Calu3 (cell line): ENCODE measurements at places on chromosomes 1 and 21. TPM values are rescaled to one million over a fixed set of nuclear protein-coding genes. Genes with fewer than 3 reads are reported as not detected.

DNA sequence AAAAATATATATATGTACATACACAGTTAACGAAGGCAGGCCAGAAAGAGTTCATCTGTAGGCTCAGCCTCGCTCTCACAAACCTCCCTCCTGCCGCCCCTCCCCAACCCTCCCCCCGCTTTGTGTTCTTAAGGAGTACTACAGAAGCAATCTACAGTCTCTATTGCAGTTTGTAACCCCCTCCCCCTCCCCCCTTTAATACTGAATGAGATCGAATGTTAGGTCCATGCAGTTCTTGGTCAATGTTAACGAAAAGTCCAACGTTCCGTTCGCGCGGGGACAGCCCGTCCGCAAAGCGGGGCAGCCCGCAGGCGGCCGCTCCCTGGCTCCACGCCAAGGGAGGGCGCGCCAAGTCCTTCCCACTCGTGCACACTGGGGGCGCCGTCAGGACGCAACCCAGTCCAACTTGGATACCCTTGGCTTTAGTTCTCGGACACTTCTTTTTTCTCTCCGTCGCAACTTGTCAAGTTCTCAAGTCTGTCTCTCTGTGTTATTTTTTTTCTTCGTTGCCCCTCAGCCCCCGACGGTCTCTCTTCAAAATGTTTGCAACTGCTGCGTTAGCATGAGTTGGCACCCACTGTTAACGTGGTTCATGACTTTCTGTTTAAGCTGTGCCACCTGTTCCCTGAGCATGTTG, 2.2 kb downstream of the JUN start:
- H3K36me3 ChIP-seq: peaks cover 65% of the 10 kb centered on the region
- peak overlapping the region; percentile 97 for H3K4me3 ChIP-seq
- DNase-seq: peak; percentile 78

DNA sequence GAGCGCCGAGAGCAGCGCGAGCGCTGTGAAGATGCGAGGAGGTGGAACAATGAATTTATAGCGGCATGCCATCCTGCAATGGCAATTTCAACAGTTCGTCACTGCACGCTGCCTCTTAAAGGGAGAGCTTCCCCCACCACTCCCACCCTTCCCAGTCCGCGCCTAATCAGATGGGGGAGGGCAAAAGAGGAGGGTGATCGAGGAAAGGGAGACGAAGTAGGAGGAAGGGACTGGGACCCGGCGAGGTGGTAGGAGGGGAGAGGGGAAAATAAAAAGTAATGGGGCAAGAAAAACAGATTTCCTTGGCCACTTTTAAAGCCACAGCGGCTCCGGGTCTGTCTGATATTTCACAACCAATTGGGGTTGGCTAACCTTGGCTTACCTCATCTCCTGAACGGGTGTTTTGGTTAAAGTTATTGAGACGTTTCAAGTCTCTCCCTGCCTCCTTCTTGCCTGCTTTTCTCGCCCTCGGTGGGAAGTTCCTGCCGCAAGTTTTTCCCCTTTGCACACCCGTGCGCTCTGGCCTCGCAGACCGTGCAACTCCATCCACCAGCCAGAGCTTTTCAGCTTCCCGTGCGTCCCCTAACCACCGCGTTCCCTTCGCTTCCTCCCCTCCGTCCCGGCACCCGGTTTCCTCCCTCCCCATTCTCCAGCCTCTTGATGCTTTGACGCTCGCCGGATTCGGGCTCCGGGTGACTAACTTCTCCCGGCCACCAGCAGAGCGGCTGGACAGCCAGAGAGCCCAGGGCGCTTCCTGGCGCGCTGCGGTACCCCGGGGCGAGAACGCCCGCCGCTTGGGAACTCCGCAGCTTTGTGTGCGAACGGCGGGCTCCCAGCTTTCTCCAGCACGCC, at the start of gene ADAMTS5:
ADAMTS5 (minus strand) TSS at position 27 of the 852 bp plus-strand sequence. CDS start 697 bp downstream, outside the sequence.
- H3K4me3 ChIP-seq: no peak within 1 kb of the TSS
- no peak within 1 kb of the TSS for H3K27ac ChIP-seq
- H3K27me3 ChIP-seq: no peaks in the 10 kb centered on the region
- no peak for DNase-seq

GRCh38 chr1:207156826-207157225, 52.8 kb downstream of the C4BPA start:
- no peaks in the 10 kb centered on the region for H3K36me3 ChIP-seq
- H3K4me1 ChIP-seq: no peaks in the 10 kb centered on the region
- DNase-seq: no peak
- H3K27me3 ChIP-seq: no peaks in the 10 kb centered on the region

- no peak for DNase-seq
- no peaks in the 10 kb centered on the region for H3K36me3 ChIP-seq
- no peaks in the 10 kb centered on the region for H3K27me3 ChIP-seq
- H3K4me1 ChIP-seq: peaks cover 31% of the 10 kb centered on the region
- no peak overlapping the region for H3K4me3 ChIP-seq
Observed at GRCh38 chr1:97913506-97914139, 7.2 kb downstream of the DPYD start.

Gene SPRR4
- total RNA-seq: not detected in 2 replicates

Gene TMEM125
- 20.7 and 24.4 TPM in 2 replicates for total RNA-seq

Gene VHLL
- total RNA-seq: 0.81 and 1.5 TPM in 2 replicates
